G401 (cell line): ENCODE measurements at places on chromosomes 2 and 18.

DNA sequence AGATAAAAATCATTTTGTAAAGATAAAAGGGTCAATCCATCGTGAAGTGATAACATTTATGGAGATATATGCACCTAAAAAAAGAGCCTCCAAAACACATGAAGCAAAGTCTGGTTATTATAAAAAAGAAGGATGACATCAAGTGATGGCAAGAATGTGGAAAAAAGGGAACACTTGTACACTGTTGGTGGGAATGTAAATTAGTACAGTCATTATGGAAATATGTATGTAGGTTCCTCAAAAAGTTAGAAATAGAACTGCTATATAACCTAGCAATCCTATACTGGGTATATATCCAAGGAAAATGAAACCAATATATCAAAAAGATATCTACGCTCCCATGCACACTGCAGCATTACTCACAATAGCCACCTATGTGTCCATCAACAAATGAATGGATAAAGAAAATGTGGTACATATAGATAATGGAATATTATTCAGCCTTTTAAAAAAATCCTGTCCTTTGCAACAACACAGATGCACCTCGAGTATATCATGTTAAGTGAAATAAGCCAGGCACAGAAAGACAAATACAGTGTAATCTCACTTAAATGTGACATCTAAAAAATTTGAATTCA is 28.9 kb downstream of the ABCB11 start:
- no peak for DNase-seq

- no peak for DNase-seq
Observed at GRCh38 chr2:157334335-157334734, 8.7 kb upstream of the ERMN start.

DNA sequence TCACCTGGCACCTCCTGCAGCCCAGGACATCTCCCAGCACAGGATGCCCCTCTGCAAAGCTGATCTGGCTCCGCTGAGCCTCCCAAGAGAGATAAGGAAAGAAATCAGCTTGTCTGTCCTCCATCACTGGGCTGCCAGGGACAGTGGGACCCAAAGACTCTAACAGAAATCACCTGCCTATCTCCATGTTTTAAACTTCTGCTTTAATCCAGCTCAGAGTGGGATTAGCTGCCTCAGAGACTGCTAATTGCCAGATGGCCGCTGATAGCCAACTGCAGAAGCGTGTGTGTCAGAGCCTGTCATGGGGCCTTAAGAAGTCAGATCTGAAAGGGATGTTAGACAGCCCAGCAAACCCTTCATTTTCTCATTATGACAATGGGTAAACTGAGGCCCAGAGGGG is 389.4 kb upstream of the KLHL29 start:
- DNase-seq: no peak

DNA sequence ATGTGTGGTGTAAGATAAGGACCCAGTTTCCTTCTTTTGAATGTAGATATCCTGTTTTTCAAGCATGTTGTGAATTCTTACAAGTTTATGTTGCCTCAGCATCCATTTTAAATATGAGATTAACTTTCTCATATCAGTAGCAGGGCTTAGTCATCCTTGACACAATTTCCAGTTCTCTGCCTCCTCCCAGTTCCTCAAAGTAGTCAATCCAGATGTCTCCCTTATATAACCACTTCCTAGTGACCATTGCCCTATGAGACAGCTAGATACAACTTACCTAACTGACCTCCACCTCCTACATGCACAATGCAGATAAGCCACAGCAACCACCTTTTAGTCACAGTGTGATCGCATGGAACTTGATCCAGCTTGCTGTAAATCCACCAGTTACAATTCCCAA is 269.2 kb upstream of the ZNF521 start:
- no peak for DNase-seq

DNA sequence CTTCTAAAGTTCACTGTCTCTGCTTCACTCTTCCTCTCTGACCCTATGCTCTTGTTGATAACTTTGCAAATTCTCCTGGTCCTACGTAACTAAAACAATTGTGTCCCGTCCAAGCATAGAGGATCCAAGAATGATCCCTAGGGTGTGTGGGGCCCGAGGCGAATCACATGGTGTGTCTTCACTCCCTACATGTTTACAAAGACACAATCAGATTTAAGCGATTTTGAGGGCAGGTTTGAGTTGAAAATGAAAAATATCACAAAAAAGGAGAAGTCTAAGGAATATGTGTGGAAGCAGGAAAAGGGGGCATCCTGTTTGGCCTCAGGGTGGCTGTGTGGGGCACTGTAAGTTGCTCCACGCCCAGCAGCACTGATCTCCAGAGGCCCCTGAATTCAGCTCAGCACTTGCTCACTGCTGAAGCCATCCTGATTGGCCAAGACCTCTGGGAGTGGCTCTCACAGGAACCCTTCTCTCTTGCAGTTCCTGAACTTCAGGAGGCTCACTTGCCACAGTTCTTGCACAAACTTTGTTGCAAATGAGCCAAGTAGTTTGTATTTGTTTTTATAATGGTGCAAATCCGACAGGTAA is 363.6 kb downstream of the ZNF521 start:
- DNase-seq: no peak

DNA sequence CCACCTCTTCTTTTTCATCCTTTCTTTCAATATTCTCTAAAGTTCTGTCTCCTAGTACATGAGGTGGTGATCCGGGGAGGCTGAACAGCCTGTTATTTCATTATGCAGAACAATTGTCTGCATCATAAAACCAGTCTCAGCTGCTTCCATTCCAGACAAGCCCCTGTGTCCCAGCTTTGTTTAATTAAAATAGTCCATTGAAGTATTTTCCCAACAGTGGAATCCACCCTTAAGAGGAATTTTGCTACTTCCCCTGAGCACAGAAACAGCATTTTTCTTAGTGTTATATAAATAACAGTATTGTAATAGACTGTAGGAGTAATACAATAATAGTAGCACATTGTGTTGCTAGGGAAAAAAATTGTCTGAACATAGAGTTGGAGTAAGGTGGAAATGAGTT is 395.4 kb upstream of the TCF4 start:
- no peak for DNase-seq

DNA sequence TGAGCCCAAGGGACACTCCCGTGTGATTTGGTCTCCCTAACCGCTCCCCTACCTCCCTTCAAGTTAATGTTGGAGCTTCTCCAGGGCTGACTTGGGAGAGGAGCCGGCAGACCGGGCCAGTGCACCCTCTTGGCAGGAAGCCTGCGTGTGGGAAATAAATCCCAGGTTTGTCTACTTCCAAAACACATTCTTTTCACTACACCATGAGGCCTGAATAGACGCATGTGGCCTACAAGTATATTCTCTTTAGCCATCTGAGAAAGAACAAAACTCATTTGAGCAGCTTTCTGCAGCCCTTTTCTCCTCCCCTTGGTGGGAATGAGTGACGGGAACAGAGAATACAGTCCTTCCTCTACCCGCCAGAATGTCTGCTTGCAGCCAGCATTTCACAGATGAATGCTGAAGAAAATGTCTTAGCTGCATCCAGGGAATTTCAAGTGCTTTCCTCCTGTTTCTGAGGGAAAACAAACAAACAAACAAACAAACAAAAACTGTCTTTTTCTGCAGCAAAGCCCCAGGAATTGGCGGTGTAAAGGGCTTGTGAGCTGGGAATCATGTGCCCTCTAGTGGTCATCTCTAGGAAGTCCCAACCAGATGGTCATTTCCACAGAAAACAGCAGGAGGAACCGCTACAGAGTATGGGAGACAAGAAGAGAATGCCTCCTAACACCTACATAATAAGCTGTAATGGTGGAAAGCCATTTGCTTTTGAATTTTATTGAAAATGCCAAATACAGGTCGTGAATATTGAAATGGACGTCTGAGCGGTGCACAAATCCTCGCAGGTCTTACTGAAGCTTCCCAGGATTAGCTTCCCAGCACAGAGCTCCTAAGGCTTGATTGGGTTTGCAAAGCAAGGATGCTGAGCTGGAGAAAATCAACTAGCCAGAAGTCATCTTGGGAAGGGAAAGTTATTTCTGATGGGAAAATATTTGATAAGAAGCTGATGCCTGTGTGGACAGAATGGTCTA is 41.2 kb upstream of the DAPL1 start:
- DNase-seq: peak; percentile 93

DNA sequence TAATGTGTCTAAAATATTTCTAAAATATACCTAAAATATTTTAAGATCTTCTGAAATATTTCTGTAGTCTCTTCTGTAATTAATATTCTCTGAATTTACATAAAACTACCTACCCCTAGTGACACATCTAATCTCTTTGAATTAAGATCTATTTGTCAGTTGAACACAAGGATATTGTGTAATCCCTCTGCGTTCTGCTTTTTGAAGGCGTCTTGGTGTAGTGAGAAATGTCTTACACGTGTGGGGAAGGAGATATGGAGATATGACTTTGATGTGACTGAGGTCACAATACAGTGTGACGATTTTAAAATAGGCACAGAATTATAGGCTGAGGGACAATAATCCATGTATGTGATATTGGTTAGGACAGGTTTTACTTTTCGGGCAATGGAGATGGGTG is 79.8 kb downstream of the DOK6 start:
- no peak for DNase-seq

GRCh38 chr2:96207073-96207773 is 1.4 kb downstream of the STARD7 start:
- no peak for DNase-seq

DNA sequence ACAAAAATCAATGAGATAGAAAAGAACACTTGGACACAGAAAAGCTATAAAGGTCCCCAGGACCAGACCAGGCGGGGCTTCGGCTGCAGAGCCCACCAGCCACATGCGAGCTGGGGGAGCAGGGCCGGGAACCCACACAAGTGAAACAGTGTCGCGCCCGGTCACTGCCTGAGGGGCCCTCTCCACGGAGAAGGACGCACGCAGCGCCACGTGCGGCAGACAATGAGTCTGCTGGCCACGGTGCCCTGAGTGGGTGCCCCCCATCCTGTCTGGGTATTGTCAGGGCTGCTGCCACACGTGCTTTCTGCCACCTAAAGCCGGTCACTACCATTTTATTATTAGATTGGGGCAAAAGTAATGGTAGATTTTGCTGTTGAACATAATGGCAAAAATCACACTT is 207.9 kb upstream of the HDAC4 start:
- DNase-seq: no peak

- DNase-seq: no peak
Observed at GRCh38 chr2:174682578-174683391, 81.5 kb downstream of the CHRNA1 start.

GRCh38 chr2:105055613-105056012 is 17.7 kb downstream of the MRPS9 start:
- DNase-seq: no peak

GRCh38 chr2:142038826-142039225 is 92.0 kb downstream of the LRP1B start:
- no peak for DNase-seq

- peak; percentile 32 for DNase-seq
Observed at GRCh38 chr18:985212-985661, 80.6 kb downstream of the ADCYAP1 start.

DNA sequence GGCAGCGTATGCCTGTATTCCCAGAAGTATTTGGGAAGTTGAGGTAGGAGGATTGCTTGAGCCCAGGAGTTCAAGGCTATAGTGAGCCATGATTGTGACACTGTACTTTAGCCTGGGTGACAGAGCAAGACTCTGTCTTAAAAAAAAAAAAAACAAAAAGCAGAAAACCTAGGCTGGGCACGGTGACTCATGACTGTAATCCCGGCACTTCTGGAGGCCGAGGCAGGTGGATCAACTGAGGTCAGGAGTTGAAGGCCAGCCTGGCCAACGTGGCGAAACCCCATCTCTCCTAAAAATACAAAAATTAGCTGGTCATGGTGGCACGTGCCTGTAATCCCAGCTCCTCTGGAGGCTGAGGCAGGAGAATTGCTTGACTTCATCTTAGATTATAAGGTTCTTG is 46.4 kb downstream of the MTA3 start:
- no peak for DNase-seq

DNA sequence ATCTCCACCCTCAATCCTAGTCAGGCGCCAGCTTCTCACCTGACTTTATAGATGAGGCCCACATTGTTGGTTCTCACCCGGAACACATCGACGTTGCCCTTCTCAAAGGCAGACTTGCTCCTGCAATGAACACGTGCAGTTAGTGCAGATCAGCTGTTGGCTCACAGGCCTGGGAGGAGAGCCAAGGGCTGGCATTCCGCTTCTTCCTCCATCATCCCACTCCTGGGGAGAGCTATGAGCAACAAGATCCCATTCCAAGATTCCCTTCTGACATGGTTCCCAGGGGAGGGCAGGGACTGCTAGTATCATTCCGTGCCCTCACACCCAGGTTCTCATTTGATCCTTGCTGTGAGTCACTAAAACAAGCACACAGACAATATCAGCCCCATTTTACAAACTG is 15.1 kb downstream of the LOXHD1 start:
- no peak for DNase-seq

GRCh38 chr18:14086458-14087231 is 45.6 kb downstream of the ZNF519 start:
- DNase-seq: peak; percentile 67

DNA sequence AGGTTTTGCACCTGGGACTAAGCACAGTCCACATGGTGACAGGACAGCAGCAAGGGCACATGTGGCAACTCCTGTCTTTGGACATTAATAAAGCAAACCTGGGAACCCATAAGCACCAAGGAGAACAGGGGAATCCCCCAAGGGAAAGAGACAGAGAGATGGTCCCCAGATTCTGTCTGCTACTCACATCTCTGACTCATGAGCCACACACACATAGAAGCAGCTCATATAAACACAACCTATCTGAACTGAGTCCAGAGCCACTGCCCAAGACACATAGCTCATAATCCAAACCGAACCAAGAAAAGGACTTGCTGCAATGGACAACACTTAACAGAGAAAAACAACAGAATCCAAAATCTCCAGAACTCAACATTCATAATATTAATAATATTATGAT is 82.5 kb downstream of the OSBPL1A start:
- no peak for DNase-seq

DNA sequence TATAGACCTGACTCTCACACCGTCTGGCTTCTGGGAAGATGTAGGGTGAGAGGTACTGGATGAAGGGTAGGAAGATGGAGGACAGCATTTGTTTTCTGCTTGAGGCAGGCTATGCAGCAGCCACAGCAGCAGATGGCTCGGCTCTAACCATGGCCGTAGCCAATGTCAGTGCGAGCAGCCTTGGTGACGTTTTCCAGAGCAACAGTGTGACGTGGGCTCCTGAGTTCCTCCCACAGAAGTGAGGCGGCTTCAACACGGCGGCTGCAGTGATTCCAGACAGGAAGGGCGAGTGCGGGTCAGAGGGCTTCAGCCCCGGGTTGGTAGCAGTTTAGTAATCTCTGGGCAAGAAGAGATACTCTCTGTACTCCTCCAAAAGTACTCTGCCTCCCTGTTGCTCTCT is 133.0 kb upstream of the MYT1L start:
- DNase-seq: peak; percentile 89

DNA sequence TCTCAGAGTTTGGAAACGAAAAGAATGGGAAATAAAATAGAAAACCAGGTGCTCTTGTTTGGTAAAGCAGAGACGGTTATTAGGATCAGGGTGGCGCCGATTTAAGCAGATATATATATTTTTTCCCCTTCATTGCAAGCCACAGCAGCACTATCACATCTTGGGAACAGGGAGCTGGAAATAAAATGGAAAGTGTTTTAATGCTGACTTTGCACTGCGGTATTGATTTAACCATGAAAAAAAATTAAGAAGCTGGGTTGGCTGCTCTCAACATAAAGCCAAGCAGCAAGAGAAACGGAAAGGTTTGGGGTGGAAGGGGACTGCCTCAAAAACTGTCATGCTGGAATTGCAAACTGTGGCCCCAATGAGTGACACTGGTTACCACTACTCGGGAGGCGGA is 102.7 kb upstream of the ZBTB14 start:
- no peak for DNase-seq
